DMS 273 treated with DMSO at 0.1 percent for 48 hours (cell line): ENCODE measurements at places on chromosomes 6 and 20.

GRCh38 chr6:2970753-2971419 lies 481 bp downstream of the SERPINB6 start:
- DNase-seq = no peak

DNA sequence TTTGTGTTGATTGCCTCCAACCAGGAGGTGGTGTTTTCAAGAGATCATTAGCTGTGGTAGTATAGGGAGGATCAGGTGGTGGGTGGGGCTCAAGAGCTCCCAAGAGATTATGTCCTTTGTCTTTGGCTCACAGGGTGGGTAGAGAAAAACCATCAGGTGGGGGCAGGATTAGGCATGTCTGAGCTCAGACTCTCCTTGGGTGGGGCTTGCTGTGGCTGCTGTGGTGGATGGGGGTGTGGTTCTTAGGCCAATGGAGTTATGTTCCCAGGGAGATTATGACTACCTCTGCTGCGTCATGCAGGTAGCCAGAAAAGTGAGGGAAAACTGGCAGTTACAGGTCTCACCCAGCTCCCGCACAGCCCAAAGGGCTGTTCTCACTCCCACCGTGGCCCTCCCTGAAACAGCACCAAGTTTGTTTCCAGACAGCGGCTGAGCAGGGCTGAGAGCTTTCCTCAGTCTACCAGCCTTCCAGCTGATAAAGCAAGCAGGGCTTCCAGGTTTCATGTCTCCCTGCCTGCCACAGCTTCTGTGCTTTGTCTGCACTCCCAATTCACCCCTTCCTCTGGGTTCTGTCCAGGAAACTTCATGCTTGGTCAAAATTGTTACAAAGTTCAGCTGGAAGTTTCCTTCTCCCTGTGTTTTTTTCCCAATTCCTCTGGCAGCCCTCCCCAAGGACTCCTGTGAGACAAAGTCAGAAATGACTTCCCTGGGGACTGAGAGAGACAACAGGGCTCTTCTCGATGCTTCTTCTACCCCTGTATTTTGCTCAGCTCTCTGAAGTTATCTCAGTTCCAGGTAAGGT lies 481.1 kb upstream of the MAN1A1 start:
- no peak for DNase-seq

- DNase-seq = no peak
These were observed 62.6 kb downstream of the BANF2 start for GRCh38 chr20:17762243-17762872.

DNA sequence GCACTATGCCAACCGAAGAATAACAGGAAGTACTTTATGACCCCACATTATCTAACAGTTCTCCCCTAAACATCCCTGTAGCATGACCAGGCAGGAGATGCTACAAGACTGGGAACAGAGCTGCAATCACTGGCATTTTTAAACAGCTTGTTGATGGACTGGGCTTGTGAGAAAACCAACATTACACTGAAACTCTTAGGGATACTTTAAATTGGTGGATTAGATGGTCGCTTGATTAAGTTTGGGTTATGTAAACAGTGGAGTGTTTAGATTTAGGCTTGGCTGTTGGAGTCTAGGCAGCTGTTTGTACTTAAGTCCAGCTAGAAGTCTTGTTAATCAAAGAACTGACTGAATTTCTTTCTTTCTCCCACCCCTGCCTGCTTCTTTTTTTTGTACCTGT lies 234.1 kb upstream of the BMP2 start:
- DNase-seq = no peak

- no peak for DNase-seq
These were observed 117.8 kb upstream of the TRAF3IP2 start for GRCh38 chr6:111723412-111723970.

DNA sequence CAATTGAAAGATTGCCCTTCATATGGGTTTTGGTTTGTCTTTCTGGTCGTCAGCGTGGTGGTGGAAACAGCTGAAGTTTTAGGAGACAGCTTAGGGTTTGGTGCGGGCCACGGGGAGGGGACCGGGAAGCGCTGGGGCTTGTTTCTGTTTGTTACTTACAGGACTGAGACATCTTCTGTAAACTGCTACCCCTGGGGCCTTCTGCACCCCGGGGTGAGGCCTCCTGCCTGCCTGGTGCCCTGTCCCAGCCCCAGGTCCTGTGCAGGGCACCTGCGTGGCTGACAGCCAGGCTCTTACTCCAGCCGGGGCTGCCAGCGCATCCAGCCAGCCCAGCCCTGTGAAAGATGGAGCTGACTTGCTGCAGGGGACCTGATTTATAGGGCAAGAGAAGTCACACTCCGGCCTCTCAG lies 22.8 kb downstream of the NPEPL1 start:
- DNase-seq = no peak

DNA sequence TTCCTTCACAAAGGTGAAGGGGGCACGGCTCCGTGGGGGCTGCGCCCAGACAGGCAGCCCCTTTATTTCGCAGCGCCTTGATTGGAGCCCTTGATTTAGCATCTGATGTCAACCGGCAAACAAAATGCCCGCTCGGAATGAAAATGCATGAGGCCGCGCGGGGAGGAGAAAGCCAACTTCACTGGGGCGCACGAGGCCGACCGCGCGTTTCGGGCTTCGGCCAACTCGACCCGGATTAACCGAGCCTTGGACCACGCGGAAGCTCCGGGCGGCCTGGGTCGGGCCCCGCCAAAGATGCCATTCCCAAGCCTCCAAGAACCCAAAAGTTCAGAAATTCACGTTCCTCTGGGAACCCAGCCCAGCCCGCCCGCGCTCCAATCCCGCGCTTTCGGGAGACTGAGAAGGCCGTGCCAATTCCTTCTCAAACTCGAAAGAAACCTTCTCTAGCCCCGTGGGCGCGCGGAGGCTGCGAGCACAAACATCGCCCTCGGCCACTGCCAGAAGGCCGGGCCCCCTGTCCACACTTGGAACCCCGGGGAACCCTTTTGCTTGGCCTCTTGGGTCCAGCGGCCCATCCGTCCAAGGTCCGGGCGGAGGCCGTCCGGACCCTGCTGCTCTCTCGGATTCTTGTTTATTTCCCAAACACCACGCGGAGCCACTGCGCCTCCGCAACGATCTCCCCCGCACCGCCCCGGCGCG lies 879 bp upstream of the INSM1 start:
- DNase-seq = no peak

DNA sequence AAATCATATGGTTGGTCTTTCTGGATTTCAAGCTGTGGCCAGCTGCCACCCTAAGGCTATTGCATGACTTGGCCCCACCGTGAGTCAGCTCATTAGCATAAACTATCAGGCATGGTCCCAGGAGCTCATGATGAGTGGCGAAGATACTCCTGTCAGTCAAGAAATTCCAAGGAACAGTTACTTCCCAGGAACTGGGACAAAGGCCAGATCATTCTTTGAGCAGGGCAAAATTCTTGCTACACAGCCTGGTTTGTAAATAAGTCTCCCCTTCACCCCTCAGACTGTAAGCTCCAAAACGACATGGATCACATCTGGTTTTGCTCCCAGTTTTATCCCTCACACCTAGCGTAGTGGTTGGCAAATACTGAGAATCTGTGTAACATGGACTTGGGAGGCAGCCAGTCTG lies 33.0 kb upstream of the KIAA1586 start:
- peak; percentile 39 for DNase-seq
